ENCODE measurements at places on chromosomes 2 and 18.
A peak's percentile ranks its signal among the peaks of the same experiment; 100 is the strongest.

DNA sequence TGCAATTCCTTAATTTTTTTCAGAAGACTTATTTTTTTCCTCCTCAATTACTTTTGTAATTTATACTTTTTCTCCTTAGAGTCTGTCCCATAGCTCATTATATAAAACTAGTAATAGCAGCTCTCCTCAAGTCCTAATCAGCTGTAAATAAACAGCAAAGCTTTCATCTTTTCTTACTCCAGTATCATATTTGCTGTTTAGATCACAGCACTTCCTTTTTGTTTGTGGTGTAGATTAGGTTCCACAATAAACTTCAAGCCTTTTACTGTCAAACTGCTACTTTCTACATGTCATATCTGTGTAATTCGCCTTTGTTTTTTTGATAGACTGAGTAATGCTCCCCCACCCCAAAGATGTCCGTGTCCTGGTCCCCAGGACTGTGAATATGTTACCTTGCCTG, 25.5 kb downstream of the GCG start:
- no peak for DNase-seq

- no peak for DNase-seq
Observed at GRCh38 chr18:51397347-51397962, 200.0 kb upstream of the MEX3C start.

- DNase-seq, result no peak
Observed at GRCh38 chr2:2253172-2254016, 77.7 kb downstream of the MYT1L start.

DNA sequence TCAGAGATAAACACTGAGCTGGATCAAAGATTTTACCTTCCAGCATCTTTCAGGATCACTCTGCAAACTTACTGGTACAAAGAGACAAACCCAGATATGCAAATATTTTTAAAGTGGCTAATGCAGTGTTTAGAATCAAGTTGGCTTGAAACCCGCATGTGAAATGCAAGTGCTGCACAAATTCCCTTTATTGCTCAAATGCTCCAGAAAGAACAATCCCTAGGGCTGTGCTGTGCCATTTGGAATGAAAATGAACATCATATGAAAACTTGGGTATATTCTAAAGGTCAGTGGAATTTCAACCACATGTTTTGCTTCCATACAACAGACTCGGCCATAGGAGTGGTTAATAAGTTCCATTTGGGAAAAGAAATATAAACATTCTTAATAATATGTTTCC, 139.1 kb downstream of the VWC2L start:
- DNase-seq, result no peak

GRCh38 chr18:5868218-5868854, 27.0 kb downstream of the TMEM200C start:
- peak; percentile 79 for DNase-seq

DNA sequence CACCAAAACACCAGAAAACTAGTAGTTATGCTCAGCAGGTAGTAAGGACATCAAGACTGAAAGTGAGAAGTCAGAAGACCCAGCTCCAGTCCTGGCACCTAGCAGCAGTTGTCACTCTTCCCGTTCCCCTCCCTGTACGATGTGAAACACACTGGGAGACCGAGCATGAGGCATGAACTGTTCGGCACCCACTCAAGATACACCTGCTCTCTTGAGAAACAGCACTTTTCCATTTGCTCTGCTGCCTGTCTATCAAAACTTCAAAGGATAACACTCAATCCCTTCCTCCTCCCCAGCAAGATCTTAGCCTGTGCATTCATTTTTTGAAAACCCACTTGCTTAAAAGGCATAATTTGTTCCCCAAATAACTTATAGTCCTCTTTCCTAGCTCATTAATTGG, 123.9 kb downstream of the PLEKHM3 start:
- no peak for DNase-seq

DNA sequence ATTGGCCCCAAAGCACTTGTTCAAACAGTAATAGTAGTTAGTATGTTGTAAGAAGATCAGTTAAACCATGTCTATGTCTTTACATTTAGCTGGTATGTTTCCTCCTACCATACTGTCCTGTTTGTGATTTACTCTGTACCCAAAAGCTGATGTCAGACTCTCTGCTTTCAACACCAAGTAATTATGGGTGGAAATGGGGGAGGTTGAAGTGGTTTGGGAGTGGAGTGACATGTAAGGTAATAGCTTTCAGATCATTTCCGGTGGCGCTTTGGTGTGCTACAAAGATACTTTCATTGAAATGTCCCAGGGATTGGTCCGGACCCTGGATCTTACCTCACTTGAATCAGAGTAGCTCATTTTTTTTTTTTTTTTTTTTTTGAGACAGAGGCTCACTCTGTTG, 39.7 kb upstream of the TGIF1 start:
- no peak for DNase-seq

GRCh38 chr18:49648811-49649210, 87.0 kb downstream of the LIPG start:
- no peak for DNase-seq

DNA sequence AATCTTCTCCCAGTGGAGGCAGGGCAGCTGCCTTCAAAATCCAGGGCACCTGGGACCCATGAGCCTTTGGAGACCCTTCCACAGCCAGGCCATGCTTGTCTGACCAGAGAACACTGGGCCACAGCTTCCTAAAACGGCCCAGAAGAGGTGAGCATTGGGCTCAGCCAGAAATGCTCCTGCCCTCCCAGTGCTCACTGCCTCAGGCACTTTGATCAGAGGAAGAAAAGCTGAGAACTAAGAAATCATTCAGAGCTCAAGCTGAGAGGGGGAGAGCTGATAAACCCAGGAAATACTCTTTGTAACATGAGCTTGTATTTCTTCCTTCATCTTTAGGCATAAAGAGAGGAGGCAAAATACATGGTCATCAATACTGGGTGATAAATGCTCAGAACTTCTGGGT, 365.5 kb upstream of the KLHL29 start:
- DNase-seq, result no peak

DNA sequence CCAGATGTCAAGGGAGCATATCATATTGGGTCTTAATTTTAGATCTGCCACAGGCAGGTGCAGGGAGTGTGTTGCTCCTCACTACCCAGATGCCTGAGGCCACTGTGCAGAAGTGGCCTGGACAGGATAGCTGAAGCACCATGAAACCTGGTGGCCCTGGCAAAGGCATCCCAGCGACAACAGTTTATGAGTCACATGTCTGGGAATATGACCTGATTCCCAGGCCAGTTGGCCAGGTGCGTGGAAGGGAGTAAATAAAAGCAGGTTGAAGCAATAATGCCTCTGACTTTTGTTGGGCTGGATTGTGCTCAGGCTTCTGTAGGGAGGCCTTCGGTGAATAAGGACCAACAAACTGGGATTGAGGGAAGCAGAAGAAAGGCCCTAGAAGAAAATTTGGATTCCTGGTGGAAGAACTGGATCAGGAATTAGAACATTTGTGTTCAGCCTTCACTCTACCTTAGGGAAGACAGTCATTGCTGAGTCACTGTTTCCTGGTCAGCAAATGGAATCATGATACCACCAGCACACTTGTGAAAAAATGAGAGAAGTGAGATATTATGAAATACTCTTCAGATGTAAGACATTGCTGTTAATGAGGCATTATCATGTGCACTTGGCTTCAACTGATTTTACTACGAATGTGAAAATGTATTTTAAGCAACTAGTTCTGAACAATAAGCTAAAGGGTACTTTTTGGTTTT, 78.4 kb upstream of the ZNF516 start:
- DNase-seq, result no peak

DNA sequence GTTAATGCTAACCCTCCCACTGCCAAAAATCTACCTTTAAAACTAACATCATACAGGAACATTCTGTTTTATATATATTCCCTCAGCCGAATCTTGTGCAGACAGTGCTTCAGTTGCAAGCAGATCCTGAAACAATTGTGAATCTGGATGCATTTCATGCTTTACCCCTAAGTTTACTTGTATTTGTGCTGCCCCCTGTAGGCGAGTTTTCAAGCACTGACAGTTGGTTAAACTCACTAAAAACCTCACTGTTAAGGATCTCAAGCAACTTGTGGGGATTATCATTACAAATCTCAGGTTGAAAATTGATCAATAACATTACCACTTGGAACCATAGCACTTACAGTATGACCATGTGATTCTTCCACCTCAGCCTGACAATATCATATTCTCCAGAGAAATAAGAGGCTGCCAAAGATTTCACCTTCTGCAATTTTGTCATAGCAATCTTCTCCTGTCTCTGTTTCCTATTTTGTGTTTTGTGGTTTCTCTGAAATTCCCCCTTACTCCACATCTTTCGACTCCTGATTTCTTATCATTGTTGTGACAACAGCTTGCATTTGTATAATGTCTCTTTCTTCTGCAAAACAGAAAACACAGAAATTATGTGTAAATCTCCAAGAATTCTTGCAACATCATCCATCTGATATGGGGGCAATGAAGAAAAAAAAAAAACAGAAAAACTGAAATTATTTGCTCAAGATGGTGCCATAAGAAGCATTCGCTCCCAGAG, 354.6 kb upstream of the SETBP1 start:
- DNase-seq, result peak; percentile 81

DNA sequence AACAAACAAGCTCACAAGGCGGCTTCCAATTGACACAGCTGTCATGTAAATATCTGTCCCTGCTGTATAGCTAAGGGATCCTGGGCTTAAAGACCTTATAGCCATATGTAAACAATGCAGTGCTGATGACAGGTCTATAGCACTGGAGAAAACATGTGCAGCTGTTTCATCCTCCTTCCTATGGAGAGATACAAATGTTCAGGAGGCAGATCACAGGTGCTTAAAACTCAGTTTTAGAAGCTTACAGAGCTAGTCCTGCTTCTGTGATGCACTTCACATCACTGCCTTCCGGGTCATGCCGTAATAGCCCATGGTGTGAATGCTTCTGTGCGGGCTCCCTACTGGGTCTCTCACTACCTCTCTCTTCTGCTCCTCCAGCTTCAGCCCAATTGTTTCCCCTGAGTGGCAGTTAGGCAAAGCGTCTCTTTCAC, 262.4 kb upstream of the CHST9 start:
- DNase-seq, result no peak

GRCh38 chr2:102770506-102770905, 8.7 kb downstream of the TMEM182 start:
- no peak for DNase-seq

GRCh38 chr2:16202266-16203020, 262.1 kb downstream of the MYCN start:
- DNase-seq, result no peak

DNA sequence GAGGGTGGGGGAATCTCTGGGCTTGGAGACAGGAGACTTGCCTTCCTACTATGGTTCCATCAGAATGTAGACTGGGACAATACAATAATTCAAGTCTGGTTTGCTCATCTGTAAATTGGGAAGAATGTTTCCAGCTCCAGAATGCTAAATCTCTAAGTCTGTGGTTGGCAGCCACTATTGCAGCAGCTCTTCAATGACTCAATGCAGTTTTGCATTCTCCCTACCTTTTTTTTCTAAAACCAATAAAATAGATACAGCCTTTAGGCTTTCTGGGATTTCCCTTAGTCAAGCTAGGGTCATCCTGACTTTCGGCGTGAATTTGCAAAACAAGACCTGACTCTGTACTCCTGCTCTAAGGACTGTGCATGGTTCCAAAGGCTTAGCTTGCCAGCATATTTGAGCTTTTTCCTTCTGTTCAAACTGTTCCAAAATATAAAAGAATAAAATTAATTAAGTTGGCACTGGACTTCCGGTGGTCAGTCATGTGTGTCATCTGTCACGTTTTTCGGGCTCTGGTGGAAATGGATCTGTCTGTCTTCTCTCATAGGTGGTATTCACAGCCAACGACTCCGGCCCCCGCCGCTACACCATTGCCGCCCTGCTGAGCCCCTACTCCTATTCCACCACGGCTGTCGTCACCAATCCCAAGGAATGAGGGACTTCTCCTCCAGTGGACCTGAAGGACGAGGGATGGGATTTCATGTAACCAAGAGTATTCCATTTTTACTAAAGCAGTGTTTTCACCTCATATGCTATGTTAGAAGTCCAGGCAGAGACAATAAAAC, 6.5 kb downstream of the TTR start:
- DNase-seq, result no peak

DNA sequence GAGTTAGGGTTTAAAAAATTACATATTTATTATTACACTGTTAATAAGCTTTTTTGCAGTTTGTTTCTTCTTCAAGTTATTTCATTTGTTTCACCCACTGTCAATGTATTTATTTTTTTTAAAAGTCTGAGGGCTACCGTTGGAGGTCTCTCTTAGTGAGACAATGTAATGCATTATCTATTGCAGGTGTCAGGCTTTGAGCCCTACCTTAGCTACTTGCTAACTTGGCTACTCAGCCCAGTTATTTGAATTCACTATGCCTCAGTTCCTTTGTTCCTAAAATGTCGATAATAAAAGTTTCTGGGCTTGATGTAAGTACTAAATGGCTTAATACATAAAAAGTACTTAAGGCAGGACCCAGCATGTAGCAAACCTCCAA, 458 bp upstream of the TFPI start:
- no peak for DNase-seq

DNA sequence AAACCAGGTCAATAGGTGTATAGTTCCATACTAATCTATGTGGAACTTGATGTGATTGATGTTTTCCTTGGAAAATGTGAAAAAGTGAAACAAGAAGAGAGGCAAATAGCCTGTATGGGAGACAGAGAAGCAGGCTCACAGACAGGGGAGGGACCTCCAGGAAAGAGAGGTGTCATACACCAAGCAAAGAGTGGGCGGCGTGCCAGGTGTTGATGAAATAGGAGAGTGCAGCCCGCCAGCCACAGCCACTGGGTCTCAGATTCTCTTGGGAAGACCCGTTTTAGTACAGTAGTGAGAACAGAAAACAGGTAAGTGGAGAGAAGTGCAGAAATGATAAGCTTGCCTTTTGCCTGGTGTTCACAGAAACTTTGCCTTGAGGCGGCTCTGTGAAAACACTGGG, 301.9 kb downstream of the ZNF407 start:
- DNase-seq, result no peak

GRCh38 chr2:238776003-238776760, 71.7 kb upstream of the TWIST2 start:
- DNase-seq, result no peak

GRCh38 chr2:67876176-67876575, 186.6 kb downstream of the C1D start:
- DNase-seq, result no peak

- DNase-seq, result no peak
Observed at GRCh38 chr2:46960618-46961017, 45.0 kb upstream of the MCFD2 start.

DNA sequence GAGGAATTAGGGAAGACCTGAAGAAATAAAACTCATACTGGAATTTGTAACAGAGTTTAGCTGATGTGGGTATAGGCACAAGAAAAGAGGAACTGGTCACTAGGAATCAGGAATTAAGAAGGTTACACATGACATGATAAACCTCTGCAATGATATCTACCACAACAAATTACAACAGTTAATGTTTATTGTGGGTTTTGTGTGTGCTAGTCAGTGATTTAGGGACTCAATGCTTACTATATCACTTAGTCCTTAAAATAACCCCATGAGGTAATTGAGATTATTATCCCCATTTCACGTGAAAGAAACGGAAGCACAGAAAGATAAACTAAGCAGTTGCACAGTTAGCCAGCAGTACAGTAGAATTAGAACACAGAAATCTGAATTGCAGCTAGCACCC, 415.8 kb upstream of the ZEB2 start:
- DNase-seq, result no peak

Measured in WTC11 (cell line).